Kidney glomerular epithelial cell (primary cell): ENCODE measurements at places on chromosomes 6 and 20.

DNA sequence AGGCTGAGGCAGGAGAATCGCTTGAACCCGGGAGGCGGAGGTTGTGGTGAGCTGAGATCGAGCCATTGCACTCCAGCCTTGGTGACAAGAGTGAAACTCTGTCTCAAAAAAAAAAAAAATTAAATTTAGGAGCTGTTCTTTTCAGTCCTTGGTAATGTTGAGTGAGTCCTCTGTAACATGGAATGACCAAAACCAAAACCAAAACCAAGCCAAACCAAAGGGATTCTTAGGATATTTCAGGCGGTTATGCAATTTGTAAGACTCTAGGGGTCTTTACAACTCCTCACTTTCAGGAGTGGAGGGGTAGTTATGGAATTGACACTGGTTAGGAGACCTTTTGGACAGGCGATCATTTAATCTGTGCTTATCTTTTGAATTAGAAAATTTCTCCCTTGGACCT is 15.8 kb downstream of the TIAM2 start:
- no peak for DNase-seq

GRCh38 chr20:44039147-44039546 is 124.5 kb downstream of the TOX2 start:
- no peak for DNase-seq

- DNase-seq, result no peak
Observed at GRCh38 chr6:130366107-130367005, 539 bp downstream of the TMEM200A start.

DNA sequence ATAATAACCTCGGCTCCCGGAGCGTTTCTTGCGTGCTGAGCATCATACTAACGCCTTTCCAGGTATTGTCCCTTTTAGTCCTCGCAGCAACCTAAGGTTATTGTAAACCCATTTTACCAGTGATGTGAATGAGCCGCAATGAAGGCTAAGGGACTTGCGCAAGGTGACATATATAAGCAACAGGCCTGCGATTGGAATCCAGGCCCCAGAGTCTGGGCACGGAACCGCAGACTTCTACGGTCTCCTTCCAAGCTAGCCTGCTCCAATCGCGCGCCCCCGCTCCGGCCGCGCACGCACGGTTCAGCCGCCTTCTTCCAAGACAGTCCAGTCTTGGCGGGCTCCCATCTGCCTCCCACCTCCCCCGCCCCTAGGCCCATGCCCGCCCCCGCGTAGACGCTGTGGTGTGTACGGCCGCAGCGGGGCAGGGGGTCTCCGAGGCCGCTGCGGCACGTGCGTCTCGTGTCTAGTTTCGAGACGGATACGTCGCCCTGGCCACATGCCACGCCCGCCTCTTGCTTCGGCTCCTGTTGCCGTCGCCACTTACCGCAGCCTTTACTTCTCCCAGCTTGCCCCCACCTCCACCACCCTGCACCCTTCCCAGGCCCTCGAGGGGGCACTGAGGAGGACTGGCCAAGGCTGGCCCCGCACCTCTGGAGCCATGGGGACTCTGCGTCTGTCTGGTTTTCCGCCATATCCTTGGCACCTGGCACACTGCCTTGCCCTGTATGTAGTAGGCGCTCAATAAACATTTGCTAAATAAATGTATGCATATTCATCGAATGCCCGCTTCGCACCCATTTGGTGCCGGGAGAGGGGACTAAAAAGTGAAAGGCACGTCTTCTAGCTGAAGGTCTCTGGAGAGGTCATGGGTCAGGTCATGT is 855 bp upstream of the GFOD1 start:
- no peak for DNase-seq

GRCh38 chr6:35181308-35181932 is 32.3 kb upstream of the SCUBE3 start:
- no peak for DNase-seq

DNA sequence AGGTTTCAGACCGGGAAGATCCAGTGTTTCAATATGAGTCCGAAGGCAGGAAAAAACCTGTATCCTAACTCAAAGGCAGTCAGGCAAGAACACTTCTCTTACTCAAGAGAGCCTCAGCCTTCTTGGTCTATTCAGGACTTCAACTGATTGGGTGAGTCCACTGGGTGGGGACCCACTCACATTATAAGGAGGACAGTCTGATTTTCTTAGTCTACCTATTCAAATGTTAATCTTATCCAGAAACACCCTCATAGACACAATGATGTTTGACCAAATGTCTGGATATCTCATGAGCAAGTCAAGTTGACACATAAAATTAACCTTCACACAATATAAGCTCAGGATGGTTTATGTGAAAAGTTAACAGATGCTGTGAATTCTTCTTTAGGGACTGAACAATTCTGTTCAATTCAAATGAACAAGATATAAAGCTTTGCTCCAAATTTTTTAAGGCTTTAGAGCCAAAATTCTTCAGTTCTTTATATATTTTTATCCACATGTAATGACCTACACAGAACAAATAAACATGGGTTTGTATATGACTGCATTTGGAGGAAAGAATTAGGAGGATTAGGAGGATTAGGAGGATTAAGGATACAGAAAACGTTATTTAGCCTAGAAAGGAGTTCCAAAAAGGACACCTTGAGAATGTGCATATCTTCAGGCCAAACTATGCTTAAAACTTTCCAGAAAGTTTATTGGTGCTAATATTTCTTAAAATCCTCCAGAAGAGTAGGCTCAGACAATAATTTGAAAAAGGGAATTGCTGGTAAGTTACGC is 35.3 kb upstream of the LAMA2 start:
- DNase-seq, result no peak

GRCh38 chr20:37334450-37334849 is 11.5 kb upstream of the SRC start:
- no peak for DNase-seq

DNA sequence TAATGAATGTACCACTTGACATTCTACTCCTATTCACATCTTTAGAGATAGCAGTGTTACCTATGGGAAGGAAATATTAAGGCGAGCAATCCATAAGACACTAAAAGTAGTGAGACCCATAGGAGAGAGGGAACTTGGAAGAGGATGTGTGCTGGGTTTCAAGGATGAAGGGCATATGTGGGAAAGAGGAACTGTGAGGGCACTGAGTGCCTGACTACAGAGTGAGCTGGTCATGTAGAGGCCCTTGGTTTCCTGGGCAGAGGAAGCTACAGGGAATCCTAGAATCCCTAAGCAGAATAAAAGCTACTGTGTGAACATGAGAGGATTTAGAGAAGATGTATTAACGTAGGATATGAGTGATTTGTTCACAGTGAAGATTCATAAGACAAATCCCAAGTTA is 262.8 kb downstream of the FARS2 start:
- no peak for DNase-seq

GRCh38 chr20:37189416-37190016 is 10.2 kb upstream of the MROH8 start:
- DNase-seq, result no peak

DNA sequence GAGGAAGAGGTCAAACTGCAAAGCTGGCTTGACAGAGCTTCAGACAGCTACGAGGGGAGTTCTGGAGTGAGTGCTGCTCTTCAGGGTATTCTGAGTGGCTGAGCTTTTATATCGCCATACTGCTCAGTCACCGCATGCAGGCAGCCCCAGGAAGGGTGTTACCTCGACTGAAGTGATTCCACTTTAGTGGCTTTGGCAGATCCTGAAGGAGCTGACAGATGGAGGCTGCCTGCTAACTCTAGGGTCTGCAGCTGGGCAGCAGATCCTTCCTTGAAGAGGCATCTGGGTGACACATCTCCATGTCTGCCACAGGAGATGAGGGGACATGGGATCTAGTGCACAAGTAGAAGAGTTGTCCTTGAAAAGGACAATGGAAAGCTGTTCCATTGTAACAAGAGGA is 3.7 kb upstream of the DEK start:
- DNase-seq, result no peak

- DNase-seq, result no peak
Observed at GRCh38 chr6:130900913-130901312, 73.7 kb downstream of the SMLR1 start.

DNA sequence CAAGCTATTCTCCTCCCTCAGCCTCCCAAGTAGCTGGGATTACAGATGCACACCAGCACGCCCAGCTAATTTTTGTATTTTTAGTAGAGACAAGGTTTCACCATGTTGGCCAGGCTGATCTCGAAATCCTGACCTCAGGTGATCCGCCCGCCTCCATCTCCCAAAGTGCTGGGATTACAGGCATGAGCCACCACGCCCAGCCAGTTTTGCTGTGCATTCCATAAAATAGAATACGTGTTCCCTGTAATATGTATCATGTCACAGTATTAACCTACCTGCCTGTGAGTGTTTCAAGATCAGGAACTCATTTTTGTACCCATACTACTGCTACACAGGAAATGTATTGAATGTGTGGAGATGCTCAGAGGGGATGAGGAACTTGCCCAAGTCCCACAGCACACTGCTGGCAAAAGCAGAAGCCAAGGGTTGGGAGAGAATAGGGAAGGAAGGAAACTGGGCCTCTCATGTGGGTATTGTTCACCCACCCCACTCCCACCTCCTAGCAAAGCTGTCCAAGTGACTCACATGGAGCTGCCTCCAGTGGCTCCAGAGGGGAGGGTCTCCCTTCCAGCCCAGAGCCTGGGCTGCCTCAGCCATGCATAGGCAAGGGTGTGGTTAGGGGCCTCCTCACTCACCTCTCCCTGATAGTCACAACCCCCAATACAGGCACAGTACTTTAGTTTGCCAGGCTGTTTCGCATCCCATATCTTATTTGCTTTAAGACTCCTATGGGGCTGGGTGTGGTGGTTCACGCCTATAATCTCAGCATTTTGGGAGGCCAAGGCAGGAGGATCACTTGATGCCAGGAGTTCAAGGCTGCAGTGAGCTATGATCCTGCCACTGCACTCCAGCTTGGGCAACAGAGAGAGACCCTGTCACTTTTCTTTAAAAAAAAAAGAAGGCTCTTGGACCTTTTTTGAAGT is 9.4 kb downstream of the HM13 start:
- no peak for DNase-seq

DNA sequence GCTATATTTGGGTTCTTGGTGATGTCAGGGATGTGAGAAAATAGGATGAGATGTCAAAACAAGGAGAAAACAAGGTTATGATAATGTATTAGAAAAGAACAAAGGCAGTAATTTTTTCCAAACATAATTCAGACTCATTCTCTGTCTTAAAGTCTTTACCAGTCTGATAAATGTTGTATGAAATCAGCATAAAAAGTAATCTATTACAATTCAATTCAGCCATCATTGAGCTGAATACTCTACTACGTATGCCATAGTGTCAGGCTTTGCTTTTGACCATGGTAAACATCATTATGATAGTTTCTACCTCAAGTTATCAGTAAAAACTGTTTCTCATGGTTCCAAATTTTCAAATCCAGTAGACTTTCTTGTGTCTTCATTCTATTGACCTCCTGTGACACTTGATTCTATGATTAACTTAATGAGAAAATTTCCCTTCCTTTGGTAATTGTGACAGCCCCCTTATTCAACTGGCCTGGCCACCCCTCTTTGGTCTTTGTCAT is 75.0 kb downstream of the EPHA7 start:
- no peak for DNase-seq
